ENCODE measurements at places on chromosomes 3 and 15.

DNA sequence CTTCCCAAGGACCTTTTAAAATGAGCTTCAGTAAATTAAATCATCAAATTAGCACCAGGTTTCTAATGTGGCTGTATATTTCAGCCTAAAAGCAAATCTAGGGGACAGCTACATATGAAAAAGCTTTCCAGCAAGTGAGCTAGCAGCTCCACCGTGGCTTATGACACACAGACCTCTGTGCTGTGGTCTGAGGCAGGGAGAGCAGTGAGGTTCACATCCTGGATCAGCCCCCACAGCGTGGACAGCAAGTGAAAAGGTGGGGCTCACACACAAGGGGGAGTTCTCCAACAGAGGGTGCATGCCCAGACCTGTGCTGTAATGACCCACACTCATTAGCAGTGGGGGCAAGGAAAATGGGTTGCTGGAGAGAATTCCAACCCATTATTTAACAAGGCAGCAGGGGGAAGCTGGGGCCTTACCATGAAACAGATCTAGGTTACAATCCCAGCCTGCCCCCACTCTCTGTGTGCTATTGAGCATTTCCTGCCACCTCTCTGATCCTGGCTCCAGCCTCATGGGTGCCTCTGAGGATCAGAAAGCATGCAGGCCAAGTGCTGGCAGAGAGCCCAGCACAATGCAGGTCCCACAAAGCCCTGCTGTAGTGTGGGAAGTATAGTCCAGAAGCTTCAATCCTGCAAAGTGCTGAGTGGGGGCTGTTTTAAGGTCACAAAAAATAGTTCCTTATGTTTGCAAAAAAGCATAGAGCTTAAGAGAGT lies 48.2 kb downstream of the RASGRF1 start:
- DNase-seq = no peak

- DNase-seq = no peak
These were observed 110.6 kb upstream of the MEF2A start for GRCh38 chr15:99454941-99455788.

GRCh38 chr3:153628591-153628990 lies 466.6 kb downstream of the RAP2B start:
- DNase-seq = no peak

- no peak for DNase-seq
These were observed 85.9 kb downstream of the TNIK start for GRCh38 chr3:171374260-171374659.

DNA sequence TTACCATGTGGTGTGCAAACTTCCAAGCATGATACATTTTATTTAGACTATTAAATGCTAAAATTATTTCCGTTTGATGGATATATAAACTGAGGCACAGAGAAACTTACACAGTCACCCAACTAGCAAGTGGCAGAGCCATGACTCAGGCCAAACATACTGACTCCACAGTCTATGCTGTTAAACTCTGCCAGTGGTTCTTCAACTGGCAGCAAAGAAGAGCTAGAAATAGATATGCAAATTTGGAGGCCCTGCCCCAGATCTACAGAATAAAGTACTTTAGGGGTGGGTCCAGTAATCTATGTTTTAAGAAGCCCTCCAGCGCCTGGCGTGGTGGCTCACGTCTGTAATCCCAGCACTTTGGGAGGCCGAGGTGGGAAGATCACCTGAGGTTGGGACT lies 400.0 kb downstream of the FOXP1 start:
- DNase-seq = no peak

- DNase-seq = no peak
These were observed 17.3 kb downstream of the HDAC11 start for GRCh38 chr3:13497386-13497785.

DNA sequence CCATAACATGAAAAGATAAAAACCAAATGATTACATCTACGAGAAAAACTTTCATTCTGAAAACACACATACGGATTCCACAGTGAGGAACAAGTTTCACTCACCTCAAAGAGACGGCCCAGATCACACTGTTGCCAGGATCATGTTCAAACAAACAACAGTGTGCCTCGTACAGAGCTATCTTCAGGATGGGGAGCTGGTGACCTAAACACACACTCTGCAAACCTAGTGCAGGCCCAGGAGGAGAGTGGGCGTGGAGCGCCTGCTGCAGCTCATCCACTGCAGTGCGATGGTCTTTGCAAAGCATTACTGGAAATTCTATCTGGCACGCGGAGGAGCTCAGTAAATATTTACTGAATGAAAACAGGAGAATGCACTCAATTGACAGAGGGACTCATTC lies 38.5 kb downstream of the TAMM41 start:
- DNase-seq = no peak

GRCh38 chr15:73361337-73361736 lies 7.4 kb downstream of the HCN4 start:
- DNase-seq = no peak

DNA sequence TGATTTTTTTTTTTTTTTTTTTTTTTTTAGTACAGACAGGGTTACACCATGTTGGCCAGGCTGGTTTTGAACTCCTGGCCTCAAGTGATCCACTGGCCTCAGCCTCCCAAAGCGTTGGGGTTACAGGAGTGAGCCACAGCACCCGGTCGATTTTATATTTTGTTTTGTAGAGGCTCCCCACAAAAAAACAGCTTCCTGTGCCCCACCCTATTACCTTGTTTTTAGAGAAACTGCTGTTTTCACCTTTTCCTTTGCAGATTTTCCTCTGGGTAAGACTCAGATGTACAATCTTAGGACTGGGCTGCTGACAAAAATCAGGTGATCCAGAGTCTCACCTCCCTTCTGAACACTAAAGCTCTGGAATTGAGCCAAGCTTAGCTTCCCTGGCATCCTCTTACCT lies 20.6 kb downstream of the ARRDC4 start:
- DNase-seq = no peak

DNA sequence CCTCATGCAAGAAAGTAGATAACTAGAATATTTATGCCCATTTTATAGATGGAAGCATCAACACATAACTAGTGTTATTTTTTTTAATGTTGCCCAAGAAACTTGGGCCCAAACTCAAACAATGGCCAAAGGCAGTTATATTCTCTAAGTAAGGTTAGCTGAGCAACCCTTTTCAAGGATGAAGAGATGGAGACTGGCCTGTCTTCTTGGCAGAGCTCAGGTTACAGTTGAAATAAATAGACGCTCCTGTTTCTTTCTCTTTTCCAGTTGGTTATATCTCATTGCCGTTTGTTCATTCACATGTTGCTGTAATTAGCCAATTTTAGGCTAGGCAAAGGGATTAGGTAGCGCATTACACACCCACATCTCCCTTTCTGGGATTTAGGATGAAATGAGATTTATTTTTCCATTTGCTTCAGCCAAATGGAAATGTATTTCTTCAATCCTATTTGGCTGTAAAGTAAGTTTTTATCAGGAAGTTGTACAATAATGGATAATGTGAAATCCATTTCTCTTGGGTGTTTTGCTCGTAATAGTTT lies 93.2 kb downstream of the CMSS1 start:
- no peak for DNase-seq

GRCh38 chr15:34606131-34606530 lies 22.7 kb upstream of the GOLGA8B start:
- DNase-seq = no peak

GRCh38 chr3:124671106-124671505 lies 59.1 kb upstream of the UMPS start:
- DNase-seq = no peak

- peak; percentile 33 for DNase-seq
These were observed 165.6 kb downstream of the NSMCE3 start for GRCh38 chr15:29103824-29104565.

- no peak for DNase-seq
These were observed 32.7 kb downstream of the HDC start for GRCh38 chr15:50232791-50233190.

- no peak for DNase-seq
These were observed 217.9 kb downstream of the TBC1D2B start for GRCh38 chr15:77859491-77860060.

DNA sequence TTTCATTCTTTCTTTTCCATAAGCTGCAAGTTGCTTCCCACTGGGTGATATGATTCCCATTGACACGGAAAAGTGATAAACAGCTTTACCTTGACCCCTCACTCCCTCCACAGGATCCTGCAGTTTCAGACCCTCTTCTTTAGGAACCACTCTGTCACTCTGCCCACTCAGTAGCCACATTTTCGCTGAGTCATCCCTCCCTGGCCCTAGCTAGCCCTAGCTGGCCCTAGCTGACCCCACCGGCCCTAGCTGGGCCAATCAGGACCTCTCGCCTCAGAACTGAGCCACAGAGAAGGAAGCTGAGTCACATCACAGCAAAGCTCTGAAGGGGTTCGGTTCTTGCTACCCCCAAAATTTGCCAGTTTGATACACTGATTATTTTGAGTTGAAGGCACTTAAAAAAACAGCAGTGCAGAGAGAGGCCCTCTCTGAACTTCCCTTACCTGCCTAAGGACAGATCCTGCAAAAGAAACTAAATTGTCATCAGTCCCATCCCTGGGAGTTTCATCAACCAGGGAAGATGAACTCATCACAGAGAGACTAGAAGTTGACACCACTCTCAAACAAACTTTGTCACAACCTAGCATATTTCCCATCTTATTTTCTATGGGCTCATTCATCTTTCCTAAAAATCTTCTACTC lies 233.5 kb upstream of the PROK2 start:
- no peak for DNase-seq

DNA sequence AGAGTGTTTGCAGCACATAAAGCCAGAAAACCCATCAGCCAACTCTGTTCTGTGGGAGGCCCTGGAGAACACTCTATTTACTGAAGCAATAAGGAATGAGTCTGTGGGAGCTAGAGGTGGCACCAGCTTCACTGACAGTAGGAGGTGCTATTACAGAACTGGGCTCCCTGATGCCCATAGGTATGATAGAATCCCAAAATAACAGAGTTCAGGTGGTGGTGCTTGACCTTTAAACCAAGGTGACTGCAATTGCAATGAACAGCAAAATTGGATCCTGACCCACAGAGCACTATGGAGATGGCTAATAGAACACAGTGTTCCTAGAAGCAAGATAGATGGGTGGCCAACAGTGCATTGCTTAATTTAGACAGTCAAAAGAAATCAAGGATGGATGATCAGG lies 95.4 kb upstream of the RNU6-1 start:
- no peak for DNase-seq

DNA sequence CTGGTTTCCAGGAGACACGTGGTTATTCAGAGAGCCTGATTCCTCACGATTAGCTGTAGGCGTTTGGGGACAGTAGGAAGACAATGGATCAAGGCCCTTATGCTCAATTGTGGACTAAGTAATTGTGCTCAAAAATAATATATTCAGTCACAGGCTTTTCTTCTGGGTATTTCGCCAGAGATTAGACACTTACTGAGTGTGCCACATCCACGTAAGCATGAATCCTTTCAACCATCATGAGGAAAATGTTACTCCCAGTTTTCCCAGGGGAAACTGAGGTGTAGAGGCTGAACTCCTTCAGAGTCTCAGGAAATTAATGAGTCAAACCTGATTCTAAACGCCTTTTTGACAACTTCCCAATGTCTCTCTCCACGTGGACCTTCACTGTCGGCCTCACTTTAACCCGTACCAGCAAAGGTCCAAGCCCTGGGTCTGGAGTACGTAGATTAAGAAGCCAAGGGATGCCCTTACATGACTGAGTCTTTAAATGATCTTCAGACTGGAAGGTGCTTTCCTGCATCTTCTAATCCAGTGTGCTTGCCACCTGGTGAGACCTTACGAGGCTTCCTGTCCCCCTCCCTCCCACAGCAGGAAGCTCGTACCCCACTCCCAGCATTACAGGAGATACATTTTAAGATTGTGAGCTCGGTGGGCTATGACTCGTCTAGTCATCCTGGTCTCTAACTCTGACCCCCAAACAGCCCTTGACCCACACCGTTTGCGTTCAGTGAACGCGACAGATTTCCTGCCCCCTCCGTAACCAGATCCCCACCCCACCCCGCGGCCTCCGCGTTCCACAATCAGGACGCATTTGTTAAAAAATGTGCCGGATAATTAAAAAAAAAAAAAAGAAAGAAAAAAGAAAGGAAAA lies 1.7 kb downstream of the PKM start:
- DNase-seq = no peak

- no peak for DNase-seq
These were observed 333.5 kb upstream of the NR2E3 start for GRCh38 chr15:71476823-71477222.

GRCh38 chr15:99732124-99732750 lies 1.0 kb downstream of the LYSMD4 start:
- DNase-seq = no peak

GRCh38 chr3:155941354-155941753 lies 70.9 kb downstream of the GMPS start:
- DNase-seq = no peak

DNA sequence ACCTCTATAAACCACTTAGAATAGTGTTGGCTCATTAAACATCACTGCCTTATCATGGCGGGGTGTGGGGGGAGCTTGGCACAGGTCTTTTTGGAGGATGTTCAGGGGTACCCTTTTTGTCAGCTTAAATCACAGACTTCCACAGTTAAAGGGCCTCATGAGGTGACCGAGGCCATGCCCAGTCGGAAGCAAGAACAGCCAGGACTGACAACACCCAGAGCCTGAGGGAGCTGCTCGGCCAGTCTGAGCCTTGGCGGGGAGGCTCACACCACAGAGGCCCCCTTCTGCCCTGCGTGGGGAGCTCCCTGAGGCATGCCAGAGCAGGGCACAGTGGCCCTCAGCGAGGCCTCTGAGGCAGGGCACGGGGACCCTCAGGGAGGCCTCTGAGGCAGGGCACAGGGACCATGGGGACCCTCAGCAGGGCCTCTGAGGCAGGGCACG lies 49.5 kb downstream of the UMPS start:
- no peak for DNase-seq

GRCh38 chr15:67118808-67119207 lies 53.4 kb downstream of the SMAD3 start:
- DNase-seq = no peak

- no peak for DNase-seq
These were observed 79.3 kb downstream of the SLC7A14 start for GRCh38 chr3:170506556-170506955.

DNA sequence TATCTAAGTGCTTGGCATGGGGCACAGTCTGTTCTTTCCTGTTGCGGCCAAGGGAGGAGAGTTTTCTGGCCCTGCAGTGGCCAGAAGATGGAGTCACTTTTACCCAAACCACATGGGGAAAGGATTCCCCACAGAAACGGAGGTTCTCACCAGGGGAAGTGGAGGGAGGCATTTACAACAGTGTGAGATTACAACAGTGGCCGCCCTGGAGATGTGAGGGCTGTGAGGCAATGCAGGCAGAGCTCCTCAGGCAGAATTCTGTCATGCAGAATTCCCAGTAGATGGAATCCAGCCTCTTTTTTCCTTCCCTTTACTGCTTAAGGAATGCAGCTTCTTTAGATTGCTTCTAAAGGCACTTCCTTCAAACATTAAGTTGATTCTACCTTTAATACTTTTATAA lies 83.1 kb downstream of the CACNA1D start:
- no peak for DNase-seq

GRCh38 chr3:123725652-123726400 lies 141.0 kb upstream of the HACD2 start:
- DNase-seq = no peak

- no peak for DNase-seq
These were observed 217.0 kb downstream of the P3H2 start for GRCh38 chr3:189903562-189904250.
